Hippocampal formation (tissue), 2 donors: ENCODE measurements at places on chromosomes 7 and 10.

GRCh38 chr10:31927565-31927883 is 1.1 kb downstream of the ARHGAP12 start:
- DNase-seq, result peak; percentile 36

DNA sequence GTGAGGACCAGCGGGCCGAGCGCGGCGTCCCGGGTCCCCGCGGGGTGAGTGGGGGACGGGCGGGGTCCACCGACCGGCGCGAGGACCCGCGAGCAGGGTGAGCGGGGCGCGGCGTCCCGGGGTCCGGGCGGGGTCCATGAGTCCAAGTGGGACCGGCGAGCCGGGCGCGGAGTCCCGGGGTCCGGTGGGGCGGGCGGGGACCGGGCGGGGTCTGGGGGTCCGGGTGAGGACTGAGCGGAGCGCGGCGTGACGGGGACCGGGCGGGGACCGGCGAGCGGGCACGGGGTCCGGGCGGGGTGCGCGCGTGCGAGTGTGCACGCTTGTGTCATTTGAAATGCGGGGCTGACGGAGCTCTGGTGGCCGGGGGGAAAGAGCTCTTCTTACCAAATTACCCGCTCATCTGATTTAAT is 765 bp downstream of the CELF2 start:
- no peak for DNase-seq

- DNase-seq, result no peak
These were observed 341.6 kb upstream of the MEOX2 start for GRCh38 chr7:16028103-16028502.

DNA sequence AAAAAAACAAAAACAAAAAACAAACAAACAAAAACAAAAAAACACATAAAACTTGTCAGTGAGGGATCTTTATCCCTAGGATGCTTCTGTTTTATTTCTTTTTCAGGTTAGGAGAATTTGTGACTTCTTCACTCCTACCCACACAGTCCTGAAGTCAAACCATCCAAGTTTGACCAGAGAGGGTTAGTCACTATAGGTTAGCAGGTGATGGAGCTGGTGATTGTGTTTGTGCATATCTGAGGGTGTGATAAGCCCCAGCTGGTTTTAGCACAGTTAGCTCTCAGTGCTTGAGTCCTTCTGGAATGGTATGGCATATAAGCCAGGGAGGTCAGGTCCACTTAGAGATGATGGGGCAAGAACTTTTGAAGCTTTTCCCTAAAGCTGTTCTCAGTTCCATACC is 11.8 kb upstream of the IKZF1 start:
- no peak for DNase-seq

GRCh38 chr7:16465469-16466361 is at the start of gene SOSTDC1:
Gene SOSTDC1, minus strand, starts transcription at chr7:16465738. Its CDS starts 70 bp downstream, at chr7:16465668.
- DNase-seq, result no peak
